ENCODE measurements at places on chromosomes 3 and 15. TPM values are rescaled to one million over a fixed set of nuclear protein-coding genes. Genes with fewer than 3 reads are reported as not detected.
A peak's percentile ranks its signal among the peaks of the same experiment; 100 is the strongest.

GRCh38 chr15:53759411-53759931 lies at the start of gene WDR72:
Gene WDR72, minus strand, starts transcription at chr15:53759663. Its CDS starts 26,514 bp downstream, at chr15:53733149.
- peak; percentile 97 for ATAC-seq

FEZF2 gene
- total RNA-seq, result 0.13 TPM

AGBL1 gene
- total RNA-seq, result 0.27 TPM

GRCh38 chr15:81375461-81375860 lies 1.4 kb upstream of the TMC3 start:
- ATAC-seq, result no peak

DNA sequence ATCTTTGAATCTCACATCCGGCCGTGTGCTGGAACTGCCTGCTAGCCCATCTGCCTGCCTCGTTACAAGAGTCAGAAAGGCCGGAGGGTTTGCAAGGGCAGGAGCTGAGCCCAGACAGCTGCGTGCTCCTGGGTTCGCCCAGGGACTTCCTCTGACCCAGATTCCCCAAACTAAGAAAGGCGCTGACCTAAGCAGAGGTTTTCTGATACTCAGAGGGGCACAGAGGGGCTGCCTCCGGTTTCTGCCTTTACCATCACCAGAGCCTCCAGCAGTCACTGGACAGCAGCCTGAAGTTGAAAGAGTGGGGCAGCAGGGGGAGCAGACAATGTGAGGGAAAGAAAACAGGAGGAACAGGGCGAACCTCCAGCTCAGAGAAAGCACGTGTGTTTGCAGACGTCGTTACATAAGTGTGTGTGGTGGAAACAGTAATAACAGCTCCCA lies 33.4 kb upstream of the RAD18 start:
- peak; percentile 61 for ATAC-seq

GRCh38 chr3:143266511-143266910 lies 146.9 kb downstream of the CHST2 start:
- ATAC-seq, result peak; percentile 37

XCR1 gene
- total RNA-seq, result 0.04 TPM

CHP1 gene
- total RNA-seq, result 35.2 TPM

UBE2Q2 gene
- 28.3 TPM for total RNA-seq

CEP19 gene
- 13.8 TPM for total RNA-seq

CDHR4 gene
- 0.14 TPM for total RNA-seq

DNA sequence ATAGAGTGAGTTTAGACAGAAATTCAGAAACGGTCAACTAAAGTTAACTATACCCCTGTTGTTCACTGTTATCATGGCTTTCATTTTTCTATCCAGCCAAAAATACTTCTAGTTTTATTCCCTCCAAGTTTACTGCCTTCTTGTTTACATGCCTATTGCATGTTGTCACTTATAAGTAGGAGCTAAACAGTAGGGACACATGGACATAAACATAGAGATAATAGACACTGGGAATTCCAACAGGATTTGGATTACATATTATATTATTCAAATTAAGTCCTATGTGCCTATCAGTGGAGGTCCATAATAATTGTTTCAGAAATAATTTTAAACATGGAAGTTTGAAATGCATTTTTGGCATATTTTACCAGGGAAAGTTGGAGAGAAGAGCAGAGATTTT lies 269.1 kb upstream of the ZNF717 start:
- ATAC-seq, result no peak

GRCh38 chr3:49940667-49941249 lies 808 bp downstream of the RBM6 start:
- no peak for ATAC-seq

ARPP19 gene
- total RNA-seq, result 105 TPM

LTK gene
- total RNA-seq, result 2.9 TPM

GRCh38 chr3:70310809-70311208 lies 1.6 kb downstream of the MDFIC2 start:
- ATAC-seq, result no peak

DNA sequence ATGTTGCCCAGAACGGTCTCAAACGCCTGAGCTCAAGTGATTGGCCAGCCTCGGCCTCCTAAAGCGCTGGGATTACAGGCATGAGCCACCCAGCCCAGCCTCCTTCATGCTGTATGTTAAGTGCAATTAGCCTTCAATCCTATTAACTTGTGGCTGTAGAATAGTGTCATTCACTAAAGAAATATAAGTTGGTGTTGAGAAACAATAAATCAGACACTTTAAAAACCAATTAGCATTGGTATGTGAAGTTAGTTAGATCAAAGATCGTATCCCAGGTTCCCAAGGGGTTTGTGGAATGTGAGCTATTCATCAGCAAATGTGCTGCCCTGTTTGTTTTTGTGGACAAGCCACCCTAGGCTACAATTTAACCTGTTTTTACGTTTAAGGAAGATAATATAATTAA lies 11.0 kb upstream of the PIK3CB start:
- no peak for ATAC-seq

DNA sequence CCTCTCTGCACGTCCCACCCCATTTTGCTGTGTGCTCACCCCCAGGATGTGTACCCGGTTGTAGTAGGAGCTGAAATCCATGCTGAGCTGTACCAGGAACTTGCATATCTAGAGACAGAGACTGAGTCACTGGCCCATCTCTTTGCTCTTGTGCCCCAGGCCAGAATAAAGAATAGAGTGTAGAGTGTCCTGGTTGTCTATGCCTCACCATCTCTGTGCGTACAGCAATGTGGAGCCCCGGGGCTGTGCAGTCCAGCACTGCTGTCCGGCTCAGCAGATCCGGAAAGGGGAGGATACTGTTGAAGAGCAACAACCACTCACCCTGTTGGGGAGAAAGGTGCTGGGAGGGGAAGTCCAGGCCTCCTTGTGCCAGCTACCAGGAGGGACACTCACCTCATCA lies 2.6 kb downstream of the DALRD3 start:
- peak; percentile 35 for ATAC-seq

- ATAC-seq, result no peak
Measured at GRCh38 chr15:74884428-74885223, 5.2 kb upstream of the MPI start.

MITF gene
- total RNA-seq, result 0.36 TPM

DNA sequence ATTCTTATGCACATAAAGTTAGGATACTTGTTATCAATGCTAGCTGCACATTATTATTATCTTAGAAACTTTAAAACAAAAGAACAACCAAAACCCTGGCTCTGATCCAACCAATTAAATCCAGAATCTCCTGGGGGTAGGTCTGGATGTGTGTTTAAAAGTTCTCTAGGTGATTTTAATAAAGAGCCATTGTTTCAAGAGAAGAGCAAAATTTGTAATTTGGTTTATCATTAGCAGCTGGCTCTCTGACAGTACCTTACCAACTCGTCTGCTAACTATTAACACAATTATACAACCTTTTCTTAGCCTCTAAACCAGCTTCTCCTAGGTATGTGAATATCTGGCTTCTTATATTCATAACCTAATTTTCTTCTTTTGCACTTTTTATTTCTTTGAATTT lies 68.9 kb downstream of the IFT80 start:
- no peak for ATAC-seq

- peak; percentile 13 for ATAC-seq
Measured at GRCh38 chr3:188533172-188533571, 379.2 kb downstream of the LPP start.

LRTM1 gene
- total RNA-seq, result 0.67 TPM

GRCh38 chr3:112568642-112569041 lies 6.8 kb downstream of the SLC35A5 start:
- peak; percentile 44 for ATAC-seq

DNA sequence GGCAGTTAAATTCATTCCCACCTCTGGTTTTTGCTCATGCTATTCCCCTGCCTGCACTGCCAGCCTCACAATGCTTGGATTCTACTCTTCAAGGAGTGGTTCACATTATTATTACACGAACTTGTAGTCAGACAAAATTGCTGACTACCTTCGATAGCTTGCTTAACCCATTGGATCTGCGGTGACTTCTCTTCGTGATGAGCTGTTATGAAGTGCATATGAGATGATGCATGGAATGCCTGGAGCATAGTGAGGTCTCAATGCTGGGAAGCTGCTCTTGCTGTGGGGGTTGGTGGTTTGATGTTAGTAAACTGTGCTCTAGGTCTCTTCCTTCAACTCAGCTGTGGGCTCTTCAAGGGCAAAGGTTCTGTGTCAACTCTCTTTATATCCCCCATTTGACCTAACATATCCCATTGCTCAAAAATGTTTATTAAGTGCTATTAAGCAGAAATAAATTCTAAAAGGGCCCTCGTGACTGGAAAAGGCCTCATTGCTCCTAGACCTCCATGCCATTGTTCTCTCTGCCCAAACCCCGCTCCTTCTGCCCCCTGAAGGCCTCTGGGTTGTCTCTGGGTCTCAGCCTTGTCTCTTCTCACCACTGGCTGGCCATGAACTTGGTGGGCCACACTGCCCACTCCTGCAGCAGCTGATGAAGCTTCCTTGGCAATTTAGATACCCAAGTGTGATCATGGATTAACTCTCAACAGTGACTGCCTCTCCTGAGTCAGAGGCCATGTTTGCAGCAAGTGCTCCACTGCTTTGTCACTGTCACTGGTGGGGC lies 4.5 kb upstream of the SLCO2A1 start:
- ATAC-seq, result no peak

- no peak for ATAC-seq
Measured at GRCh38 chr15:56254265-56254664, 10.6 kb upstream of the RFX7 start.

DNA sequence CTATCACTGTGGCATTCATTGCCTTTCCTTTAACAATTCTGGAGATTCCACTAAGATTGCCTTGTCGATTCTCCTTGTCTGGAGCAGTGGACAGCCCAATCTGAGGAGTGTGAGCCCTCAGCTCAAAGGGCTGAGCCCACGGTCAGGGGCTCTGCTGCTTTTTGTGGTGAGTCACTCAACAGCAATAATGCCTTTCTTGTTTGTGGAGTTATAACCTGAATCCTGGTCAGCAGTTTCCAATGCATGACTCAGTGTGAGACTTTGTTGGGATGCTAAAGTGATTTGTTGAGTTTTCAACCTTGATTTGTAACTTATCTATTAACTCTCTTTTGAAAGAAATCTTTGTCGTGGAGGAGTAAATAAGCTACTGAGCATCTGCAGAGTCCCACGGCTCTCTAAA lies 183.5 kb downstream of the TJP1 start:
- ATAC-seq, result no peak

GRCh38 chr3:178686826-178687225 lies 150.6 kb downstream of the KCNMB2 start:
- no peak for ATAC-seq

- peak; percentile 85 for ATAC-seq
Measured at GRCh38 chr3:71710906-71711494, 14.2 kb downstream of the EIF4E3 start.

- no peak for ATAC-seq
Measured at GRCh38 chr15:64894395-64895056, 17.2 kb upstream of the ANKDD1A start.

DNA sequence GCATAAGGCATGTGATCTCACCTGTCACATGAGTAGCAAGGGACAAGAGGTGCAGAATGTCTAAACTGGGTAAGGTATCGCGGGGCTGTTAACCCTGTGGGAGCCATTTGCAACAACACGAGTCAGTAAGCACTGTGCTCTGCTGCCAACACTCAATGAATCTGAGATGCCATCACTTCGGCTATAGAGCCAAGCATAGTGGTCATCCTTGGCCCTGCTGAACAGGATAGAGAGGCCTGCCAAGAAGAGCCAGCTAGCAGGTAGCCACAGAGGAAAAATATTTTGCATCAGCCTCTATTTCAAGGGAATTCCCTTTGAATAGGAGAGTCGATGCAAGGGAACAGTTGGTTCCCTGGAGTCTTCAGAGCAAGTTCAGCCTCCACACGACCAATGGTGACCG lies 137.8 kb downstream of the NTRK3 start:
- ATAC-seq, result no peak

RAB6B gene
- 54.4 TPM for total RNA-seq

GRCh38 chr15:32910839-32911238 lies 193.0 kb downstream of the GREM1 start:
- no peak for ATAC-seq

GOLGA8T gene
- not detected for total RNA-seq

MAPK6 gene
- total RNA-seq, result 28.1 TPM

GRCh38 chr3:25547943-25548674 lies 116.6 kb downstream of the TOP2B start:
- ATAC-seq, result peak; percentile 91

DNA sequence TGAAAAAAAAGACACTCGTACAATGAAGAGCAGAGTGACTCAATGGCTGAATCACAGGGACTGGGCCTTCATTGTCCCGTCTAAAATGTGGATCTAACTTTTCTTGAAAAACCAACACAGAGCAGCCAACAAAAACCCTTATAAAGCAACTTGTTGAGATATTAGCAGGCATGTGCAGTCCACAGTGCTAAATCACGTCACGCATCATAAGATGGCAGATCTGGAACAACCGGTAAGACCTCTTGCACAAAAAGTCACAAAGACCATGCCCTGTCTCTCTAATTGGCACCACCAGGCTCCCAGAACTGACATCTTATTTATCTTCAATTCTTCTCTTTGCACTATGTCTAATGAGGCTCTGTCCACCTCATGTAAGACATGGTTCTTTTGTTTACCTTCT lies 177.0 kb downstream of the MAGI1 start:
- no peak for ATAC-seq

- no peak for ATAC-seq
Measured at GRCh38 chr3:58518291-58518789, 18.6 kb downstream of the ACOX2 start.
